ENCODE measurements at places on chromosomes 4 and X.

DNA sequence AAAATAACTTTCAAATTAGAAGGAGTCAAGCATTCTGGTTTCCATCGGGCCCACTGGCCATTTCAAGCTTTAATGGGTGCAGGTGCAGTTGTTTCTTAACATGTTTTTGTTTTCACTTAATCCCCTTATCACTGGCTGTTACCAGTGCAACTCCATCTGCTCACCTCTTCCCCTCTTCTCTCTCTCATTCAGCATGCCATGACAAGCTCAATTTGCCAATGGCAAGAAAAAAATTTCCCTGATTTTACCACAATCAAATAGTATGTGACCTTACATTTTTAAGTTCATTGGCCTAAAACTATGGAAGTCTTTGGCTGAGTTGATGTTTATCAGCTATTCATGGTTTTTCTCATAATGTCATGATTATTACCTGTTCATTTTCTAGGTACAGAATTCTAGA is 299.1 kb upstream of the BMP3 start:
- DNase-seq: no peak

- no peak for DNase-seq
Measured at GRCh38 chr4:2574863-2575262, 38.4 kb downstream of the FAM193A start.

- no peak for DNase-seq
Measured at GRCh38 chr4:8035371-8035780, 95.7 kb upstream of the AFAP1 start.

GRCh38 chr4:5010984-5011383 is 8.3 kb downstream of the CYTL1 start:
- DNase-seq: no peak

- DNase-seq: no peak
Measured at GRCh38 chr4:182255441-182256190, 12.4 kb downstream of the TENM3 start.

- DNase-seq: no peak
Measured at GRCh38 chrX:19019996-19020395, 36.1 kb upstream of the PHKA2 start.

GRCh38 chr4:99300934-99301333 is 10.1 kb upstream of the ADH1A start:
- DNase-seq: peak; percentile 80

GRCh38 chr4:119284876-119285780 is 36.8 kb downstream of the FABP2 start:
- DNase-seq: no peak

DNA sequence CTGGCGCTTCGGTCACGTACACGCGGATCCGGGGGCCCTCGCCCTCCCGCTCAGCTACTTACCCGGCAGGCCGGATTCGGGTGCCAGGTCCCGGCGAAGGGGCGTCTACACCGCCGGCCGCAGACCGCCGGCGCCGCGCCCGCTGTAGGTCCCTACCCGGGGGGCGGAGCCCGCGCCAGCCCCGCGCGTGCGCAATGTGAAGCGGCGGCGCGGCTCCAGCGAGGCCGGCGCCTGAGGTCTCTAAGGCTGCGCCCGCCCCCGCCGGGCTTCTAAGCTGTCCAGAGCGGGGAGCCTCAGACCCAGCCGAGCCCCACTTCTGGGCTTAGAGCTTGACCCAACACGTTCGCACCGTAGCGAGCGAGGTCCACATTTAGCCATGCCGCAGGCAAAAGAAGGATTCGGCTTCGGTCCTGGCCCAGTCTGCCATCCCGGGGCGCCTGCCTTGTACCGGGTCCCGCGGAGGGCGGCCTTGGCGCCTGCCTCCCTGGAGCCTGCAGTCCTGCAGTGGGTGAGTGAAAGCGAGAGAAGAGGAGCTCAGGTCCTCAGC is at the start of gene ZNF518B:
TSS of gene ZNF518B (minus strand) at position 172 of the 547 bp plus-strand sequence. CDS start 11,098 bp downstream, outside the sequence.
- DNase-seq: peak; percentile 61

DNA sequence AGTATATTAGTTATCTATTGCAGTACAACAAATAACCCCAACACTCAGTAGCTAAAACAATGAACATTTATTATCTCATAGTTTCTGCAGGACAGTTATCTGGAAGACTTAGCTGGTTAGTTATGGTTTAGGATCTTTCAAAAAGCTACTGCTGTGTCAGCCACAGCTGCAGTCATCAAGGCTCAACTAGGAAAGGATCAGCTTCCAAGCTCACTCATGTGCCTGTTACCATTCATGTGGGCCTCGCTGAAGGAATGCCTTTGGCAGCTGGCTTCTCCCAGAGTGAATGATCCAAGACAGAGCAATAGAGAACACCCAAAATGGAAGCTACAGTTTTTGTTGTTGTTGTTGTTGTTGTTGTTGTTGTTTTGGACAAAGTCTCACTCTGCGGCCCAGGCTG is 13.5 kb upstream of the PRSS48 start:
- DNase-seq: no peak

Data from right renal pelvis (tissue), 4 donors.